ENCODE measurements at places on chromosomes 3 and 15.

DNA sequence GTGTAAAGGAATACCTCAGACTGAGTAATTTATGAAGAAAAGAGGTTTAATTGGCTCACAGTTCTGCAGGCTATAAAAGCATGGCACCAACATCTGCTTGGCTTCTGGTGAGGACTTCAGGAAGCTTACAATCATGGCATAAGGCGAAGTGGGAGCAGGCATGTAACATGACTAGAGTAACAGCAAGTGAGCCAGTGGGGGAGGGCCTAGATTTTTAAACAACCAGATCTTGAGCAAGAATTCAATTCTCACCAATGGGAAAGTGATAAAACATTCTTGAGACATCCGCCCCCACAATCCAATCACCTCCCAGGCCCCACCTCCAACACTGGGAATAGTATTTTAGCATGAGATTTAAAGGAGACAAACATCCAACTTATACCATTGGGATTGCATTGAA lies 44.2 kb upstream of the BCL2A1 start:
- DNase-seq = no peak

GRCh38 chr15:89370120-89370977 lies 35.7 kb upstream of the POLG start:
- DNase-seq = peak; percentile 60

DNA sequence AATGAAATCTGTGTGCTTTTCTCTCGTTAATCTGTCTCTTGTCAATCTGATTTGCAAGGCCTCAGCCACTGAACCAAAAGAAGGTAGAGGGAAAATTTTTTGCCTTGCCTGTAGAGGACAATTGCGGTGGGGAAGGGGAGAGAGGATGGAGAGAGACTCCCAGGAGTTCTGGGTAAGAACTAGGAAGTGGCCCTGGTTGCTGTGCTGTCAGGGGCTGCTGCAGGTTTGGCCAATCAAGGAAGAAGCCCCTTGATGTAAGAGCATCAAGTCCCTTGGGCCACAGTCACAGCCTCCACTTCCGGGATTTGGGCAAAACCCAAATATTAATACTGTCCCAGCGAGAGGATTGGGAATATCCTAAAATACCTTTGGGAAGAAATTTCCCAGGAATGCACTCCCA lies 43.3 kb downstream of the TRANK1 start:
- no peak for DNase-seq

- DNase-seq = peak; percentile 52
These were observed 33.1 kb upstream of the UBE2Q2 start for GRCh38 chr15:75809986-75810750.

GRCh38 chr3:99730870-99731269 lies 86.8 kb upstream of the CMSS1 start:
- DNase-seq = no peak
